Endothelial cell (in vitro differentiated cells): ENCODE measurements at places on chromosomes 1 and 21.

DNA sequence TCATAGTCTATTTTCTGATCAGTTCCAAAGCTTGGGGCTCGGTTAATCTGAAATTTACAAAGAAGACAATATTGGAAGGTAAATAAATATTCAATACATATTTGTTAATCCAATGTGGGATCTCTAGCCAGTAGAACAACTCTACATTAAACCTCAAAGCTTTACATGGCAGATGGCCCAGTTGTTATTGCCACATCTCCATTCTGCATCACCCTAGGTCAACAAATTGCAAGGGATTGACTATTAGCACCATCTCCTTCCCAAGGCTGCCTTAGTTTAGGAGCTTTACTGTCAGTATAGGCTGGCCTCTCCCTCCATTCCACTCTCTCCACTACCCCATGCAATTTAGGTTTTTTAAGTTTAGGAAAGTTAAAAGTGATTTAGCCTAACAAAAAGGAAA is 69.7 kb downstream of the TTLL7 start:
- DNase-seq, result no peak

- DNase-seq, result no peak
Measured at GRCh38 chr1:183125279-183125999, 60.6 kb upstream of the LAMC2 start.

DNA sequence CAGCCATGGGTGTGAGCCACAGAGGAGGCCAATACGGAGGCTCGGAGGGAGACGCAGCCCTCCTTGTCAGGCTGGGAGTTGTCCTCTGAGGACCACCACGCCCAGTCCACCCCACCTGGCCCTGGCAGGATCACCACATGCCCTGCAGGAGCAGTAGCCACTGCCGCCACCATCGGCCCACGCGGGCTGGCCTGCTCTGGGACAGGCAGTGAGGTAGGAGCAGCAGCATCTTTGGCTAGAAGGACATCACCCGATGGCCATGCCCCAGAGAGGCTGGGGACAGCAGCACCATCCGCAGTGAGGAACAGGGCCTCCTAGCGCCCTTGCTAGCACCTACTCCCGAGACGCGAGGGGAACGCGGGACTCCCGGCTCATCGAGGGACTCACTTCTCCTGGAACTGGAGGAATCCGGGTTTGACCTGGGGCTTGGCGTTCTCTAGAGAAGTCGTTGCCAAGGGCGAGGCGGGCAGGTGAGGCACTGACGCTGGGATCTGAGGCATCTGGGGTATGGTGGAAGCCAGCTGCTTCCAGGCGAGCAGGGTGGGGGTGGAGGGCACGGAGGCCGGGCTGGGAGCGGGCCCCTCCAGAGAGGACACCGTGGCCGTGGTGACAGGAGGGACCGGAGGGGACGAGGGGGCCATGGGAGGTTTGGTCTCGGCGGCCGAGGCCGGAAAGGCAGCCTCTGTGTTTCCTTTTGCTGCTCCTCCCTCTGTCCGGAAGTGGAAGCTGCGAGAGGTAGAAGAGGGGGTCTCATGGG is 148.9 kb downstream of the CASZ1 start:
- DNase-seq, result no peak

GRCh38 chr1:212125654-212126053 is 90.1 kb downstream of the DTL start:
- no peak for DNase-seq

DNA sequence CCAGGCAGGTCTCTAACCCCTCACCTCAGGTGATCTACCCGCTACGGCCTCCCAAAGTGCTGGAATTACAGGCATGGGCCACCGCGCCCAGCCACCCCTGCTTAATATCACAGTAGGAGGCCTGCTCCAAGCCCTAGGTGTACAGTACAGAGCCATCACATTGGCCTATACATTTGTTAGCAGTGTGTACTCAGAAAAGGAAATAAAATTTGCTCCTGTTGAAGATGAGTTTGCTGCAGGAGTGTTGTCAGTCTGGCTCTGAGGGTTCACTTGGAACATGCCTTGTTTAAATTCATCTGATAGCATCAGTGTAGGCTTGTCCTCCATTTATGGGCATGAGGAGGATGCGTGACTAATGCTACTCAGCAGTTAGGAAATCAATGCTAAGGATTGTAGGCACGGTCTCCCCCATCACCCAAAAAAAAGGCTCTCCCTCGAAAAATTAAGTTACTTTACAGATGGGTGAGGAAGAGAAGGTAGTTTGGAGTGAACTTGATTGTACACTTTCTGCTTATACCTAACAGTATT is 4.6 kb upstream of the ENAH start:
- no peak for DNase-seq

DNA sequence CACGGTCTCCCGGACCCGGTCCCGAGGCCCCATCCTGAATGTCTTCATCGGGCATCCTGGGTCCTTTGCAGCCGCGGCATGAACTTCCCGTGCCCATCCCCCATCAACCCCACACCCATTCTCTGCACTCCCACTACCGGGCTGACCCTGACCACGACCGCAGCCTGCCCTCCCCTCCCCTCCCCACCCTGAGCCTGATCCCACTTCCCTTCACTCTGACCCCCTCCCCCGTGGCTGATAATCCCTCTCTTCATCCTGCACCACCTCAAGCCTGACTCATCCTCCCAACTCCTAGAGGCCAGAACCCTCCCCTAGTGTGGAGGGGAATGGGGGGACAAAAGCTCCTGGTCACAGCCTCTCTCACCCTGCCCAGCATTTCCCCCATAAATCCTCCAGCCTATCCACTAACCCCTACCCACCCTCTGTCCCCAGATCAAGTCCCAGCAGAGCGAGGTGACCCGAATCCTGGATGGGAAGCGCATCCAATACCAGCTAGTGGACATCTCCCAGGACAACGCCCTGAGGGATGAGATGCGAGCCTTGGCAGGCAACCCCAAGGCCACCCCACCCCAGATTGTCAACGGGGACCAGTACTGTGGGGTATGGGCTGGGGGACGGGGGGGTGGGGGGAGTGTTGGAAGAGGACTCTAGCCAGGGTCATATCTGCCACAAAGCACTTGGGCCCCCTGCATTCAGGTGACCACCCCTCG is 602 bp downstream of the SH3BGRL3 start:
- DNase-seq, result no peak

GRCh38 chr21:14569026-14569621 is 23.0 kb upstream of the SAMSN1 start:
- DNase-seq, result no peak

DNA sequence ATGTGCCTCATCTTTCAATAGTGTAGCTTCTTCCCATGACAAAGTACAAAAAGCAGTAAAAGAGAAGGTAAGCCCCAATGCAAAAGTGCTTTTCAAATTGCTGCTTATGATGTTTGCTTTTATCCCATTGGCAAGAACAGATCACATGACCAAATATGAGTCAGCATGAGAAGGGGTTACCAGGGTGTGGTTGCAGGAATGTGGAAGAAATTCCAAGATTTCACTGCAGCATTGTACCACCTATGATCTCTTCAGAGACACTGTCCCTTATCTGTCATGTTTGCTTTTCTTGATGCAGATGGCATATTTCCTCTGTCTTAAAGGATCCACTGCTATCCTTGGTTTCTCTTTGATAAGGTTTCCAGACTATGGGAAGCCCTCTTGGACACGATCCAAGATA is 1006.9 kb upstream of the PRMT6 start:
- DNase-seq, result no peak

DNA sequence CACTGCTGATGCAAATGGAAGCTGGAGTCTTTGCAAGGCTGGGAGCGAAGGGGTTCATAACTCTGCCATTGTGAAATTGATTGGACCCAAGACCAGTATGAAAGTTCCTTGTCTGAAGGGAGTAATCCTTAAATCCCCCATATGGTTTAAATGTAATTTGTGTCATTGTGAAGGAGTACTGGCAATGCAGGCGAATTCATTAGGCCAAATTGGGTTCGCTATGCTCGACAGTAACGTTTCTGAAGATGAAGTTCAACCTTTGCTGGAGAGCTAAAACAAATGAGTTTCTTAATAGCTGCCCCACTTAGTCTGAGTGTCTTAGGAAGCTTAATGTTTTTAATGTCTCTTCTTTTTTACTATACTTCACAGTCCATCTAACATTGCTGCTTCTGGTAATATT is 27.5 kb downstream of the PGM1 start:
- no peak for DNase-seq

DNA sequence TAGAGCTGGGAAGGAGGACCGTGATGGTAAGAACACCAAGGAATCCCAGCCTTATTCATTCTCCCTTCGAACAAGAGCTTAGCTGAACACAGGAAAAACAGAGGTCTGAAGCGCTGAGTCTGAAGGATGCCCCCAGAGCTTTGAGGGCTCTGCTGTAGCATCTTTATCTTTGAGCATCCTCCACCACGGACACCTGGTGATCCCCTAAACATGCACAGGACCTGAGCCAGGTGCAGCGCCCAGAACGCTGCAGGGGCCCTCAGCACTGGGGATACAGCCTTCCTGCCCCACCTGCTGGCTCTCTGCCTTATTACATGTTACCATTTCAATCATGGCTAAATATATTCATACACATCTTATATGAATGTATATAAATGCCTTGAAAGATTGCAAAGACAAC is 7.7 kb upstream of the GPATCH4 start:
- peak; percentile 58 for DNase-seq

- DNase-seq, result peak; percentile 46
Measured at GRCh38 chr1:156245451-156246232, 2.2 kb downstream of the PAQR6 start.

GRCh38 chr1:84758968-84759491 is 68.8 kb upstream of the SSX2IP start:
- no peak for DNase-seq

DNA sequence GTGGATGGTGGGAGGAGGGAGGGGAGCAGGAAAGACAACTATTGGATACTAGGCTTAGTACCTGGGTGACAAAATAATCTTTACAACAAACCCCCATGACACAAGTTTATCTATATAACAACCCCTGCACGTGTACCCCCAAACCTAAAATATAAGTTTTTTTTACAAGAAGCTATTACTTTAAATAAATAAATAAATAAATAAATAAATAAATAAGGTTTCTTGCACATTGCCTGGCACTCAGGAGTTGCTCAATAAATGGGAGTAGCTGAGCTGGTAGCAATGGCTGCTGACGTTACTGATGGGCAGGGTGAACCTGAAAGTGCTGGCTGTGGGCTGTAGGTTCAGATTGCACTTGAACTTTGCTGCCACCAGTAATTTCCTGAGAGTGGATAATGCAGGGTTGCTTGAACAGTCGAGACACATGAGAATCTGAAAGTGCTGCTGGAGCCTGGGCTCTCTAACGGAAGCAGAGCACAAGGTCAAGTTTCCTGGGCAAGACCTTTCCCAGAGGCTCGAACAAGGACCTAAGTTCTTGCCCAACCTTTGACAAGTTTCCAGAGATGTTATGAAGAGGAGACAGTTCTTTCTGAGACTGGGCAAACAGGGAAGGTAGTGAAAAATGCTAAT is 14.8 kb upstream of the KCNE2 start:
- no peak for DNase-seq

- DNase-seq, result no peak
Measured at GRCh38 chr21:45384656-45385548, 20.1 kb upstream of the COL18A1 start.

DNA sequence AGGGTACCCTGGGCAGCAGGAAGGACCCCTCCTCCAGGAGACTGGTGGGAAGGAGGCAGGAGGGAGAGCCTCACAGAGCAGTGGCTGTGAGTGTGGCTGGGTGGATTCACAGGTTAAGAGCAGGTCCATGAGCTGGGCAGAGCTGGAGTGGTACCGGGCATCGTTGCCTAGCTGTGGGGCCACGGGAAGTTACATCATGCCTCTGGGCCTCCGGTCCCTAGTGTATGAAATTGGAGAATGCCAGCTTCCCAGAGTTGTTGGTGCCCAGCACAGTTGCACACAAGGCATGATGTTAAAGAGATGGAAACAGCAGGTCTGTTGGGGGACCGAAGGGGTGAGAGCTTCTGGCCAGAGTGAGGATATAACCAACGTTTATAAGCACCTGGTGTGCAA is 18.5 kb downstream of the FOXO6 start:
- DNase-seq, result no peak

DNA sequence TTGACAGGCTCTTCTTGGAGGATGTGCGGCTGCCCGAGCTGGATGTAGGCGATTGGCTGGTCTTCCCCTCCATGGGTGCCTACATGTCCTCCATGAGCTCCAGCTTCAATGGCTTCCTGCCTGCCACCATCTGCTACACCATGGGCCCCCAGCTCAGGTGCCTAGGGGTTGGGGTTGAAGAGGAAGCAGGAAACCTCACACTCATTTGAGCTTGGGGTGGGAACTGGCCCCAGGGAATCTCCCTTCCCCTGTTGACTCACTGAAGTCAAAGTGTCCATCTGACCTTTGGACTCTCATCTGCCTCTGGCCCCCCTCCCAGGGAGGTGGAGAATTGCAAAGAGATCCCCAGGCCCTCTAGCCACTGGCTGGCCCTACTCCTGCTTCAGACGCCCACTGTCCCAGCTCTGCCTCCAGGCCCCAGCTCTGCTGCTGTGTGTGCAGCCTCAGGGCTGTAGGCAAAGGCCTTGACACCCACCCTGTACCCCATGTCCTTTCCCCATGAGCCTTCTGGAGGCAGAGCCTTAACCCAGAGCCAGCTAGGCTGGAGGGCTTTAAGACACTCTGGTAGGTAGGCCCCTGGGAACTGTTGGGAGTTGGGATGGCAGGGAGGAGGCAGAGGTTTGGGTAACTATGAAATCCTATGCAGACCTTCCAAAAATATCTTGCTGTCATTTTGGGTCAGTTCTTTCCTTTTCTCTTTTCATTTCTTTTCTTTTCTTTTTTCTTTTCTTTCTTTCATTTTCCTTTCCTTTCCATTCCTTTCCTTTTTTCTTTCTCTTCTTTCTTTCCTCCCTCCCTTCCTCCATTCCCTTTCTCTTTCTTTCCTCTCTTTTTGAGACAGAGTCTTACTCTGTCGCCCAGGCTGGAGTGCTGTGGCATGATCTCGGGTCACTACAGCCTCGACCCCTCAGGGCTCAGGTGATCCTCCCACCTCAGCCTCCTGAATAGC is 66.9 kb upstream of the TINAGL1 start:
- DNase-seq, result no peak

- no peak for DNase-seq
Measured at GRCh38 chr1:172754609-172755008, 95.7 kb downstream of the FASLG start.

GRCh38 chr1:222167896-222168295 is 380.0 kb downstream of the HHIPL2 start:
- no peak for DNase-seq

DNA sequence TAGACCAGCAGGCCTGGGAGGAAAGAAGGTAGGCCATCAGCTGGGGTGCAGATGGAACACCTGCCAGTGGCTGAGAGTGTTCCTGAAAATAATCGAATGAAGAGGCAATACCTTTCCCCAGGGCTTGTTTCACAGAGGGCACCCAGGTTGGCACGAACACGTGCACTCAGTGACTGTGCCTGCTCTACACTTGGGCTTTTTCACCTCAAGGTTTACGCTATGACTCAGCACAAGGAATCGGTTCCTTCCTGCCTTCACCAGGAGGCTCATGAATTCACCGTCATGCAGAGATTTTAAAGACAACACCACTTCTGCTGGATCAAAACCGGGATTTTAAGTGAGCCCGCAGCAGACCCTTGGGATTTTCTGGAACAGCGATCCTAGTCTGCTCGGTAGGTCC is 118.5 kb upstream of the ADAR start:
- DNase-seq, result no peak

GRCh38 chr1:203189951-203190352 is 3.4 kb upstream of the CHI3L1 start:
- no peak for DNase-seq

- DNase-seq, result no peak
Measured at GRCh38 chr1:185531838-185532237, 202.4 kb upstream of the HMCN1 start.
